ENCODE measurements at places on chromosomes 11 and 22.

DNA sequence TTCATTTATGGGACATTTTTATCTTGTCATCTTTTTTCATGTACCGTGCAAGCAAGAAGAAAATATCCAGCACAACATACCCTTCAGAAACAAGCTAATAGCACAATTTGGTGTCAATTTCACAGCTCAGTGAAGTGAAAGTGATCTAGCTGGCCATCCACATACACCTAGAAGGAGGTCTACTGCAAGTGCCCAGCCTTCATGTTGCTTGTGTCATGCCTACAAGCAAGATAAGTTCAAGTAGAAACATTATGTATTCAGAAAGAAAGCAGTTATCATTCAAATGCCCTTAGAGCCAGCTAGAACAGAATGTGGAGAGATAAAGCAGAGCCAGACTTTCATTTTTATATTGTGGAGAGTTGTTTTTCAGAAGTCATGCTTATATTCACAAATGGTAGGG, 325.7 kb upstream of the PITPNB start:
- DNase-seq, result peak; percentile 1

DNA sequence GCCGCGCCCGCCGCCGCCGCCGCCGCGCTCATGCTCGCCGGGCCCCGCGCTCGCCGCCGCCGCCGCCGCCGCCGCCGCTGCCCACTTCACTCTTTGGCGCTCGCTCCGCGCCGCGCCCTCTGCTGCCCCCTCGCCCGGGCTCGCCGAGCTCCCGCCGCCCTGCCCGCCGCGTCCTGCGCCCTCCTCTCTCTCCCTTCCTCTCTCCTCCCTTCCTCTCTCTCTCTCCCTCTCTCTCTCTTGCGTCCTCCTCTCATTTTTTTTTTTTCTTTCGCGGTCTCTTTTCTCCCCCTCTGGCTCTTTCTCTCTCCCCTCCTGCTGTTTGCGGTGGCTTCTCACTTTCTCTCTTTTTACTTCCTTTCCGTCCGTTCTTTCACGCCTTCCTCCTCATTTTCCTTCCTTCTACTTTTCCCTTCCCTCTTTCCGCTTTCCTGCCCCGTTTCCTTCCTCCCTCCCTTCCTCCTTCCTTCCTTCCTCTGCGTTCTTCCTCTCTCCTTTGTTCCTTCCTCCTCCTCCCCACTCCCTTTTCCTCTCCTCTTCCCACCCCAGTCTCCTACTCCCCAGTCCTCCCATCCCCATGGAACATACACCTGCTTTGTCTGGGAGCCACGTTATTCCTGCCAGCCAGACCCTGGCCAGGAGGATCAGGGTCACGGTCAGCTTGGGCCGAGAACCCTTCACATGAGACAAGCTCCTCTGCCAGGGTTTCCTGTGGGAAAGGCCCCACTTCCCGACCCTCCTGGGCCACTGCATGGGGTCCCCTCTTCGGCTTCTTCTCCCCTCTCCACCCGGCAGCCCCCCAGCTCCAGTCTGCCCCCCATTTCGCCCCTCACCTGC, 19.3 kb upstream of the SHISAL1 start:
- DNase-seq, result peak; percentile 52

- DNase-seq, result no peak
Observed at GRCh38 chr11:123700772-123701171, 40.7 kb downstream of the ZNF202 start.

- DNase-seq, result no peak
Observed at GRCh38 chr22:22235558-22235957, 9.0 kb upstream of the VPREB1 start.

DNA sequence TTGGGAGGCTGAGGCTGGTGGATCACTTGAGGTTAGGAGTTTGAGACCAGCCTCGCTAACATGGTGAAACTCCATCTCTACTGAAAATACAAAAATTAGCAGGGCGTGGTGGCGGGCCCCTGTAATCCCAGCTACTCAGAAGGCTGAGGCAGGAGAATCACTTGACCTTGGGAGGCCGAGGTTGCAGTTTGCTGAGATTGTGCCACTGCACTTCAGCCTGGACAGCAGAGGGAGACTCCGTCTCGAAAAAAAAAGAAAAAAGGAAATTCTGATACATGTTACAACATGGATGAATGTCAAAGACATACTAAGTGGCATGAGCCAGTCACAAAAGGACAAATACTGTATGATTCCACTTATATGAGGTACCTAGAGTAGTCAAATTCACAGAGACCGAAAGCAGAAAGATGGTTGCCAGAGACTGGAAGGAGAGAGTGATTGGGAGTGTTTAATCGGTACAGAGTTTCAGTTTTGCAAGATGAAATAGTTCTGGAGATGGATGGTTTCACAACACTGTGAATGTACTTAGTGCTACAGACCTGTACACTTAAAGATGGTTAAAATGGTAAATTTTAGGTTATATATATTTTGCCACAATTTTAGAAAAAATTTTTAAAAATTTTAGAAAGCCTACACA, 92.3 kb downstream of the BLID start:
- no peak for DNase-seq

GRCh38 chr22:45450921-45451651, 37.6 kb downstream of the RIBC2 start:
- no peak for DNase-seq

- DNase-seq, result peak; percentile 0
Observed at GRCh38 chr11:43419460-43419859, 60.7 kb downstream of the TTC17 start.

- no peak for DNase-seq
Observed at GRCh38 chr11:1404461-1405185, 14.9 kb downstream of the BRSK2 start.

Data from NCI-H1417 (cell line).